ENCODE measurements at places on chromosomes 13 and 19.

- DNase-seq, result no peak
Observed at GRCh38 chr19:49415810-49416200, 7.4 kb downstream of the PTH2 start.

GRCh38 chr19:32172566-32173160, 172.7 kb upstream of the ZNF507 start:
- no peak for DNase-seq

GRCh38 chr13:100662468-100663211, 12.0 kb downstream of the TMTC4 start:
- no peak for DNase-seq

- DNase-seq, result no peak
Observed at GRCh38 chr19:41924151-41925145, 3.8 kb downstream of the ERFL start.

GRCh38 chr13:22517544-22517943, 663.2 kb upstream of the SGCG start:
- DNase-seq, result no peak

DNA sequence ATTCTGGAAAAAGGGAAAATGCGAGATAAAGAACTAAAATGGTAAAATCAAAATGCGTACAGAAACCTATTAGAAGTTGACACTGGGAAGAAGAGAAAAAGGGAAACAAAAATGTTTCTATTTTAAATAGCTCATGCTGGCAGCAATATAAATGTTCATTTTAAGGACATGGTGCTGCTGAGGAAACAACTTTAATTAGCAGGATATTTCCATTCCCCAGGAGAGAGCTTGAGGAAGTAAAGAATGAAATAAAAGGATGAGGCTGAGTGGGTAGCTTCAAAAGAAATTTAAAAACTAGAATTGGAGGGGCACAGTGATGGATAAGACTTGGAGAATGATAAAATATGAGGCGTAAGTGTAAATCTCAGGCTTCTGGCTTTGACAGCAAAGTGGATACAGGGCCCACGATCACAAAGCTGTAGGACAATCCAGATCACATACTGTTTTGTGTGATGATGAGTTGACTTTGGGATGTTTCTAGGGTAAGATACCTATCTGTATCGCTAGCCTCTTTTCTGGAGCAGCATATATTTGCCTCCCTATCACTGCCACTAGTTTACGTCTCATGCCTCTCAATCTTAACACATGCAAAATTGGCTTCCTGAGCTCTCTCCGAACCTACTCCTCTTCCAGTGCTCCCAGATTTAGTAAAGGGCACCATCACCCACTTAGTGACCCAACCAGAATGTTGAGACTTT, 571.3 kb upstream of the MIR17HG start:
- no peak for DNase-seq

Data from skin of body (tissue), 3 donors.